ENCODE measurements at places on chromosomes 5 and 9.
A peak's percentile ranks its signal among the peaks of the same experiment; 100 is the strongest.

DNA sequence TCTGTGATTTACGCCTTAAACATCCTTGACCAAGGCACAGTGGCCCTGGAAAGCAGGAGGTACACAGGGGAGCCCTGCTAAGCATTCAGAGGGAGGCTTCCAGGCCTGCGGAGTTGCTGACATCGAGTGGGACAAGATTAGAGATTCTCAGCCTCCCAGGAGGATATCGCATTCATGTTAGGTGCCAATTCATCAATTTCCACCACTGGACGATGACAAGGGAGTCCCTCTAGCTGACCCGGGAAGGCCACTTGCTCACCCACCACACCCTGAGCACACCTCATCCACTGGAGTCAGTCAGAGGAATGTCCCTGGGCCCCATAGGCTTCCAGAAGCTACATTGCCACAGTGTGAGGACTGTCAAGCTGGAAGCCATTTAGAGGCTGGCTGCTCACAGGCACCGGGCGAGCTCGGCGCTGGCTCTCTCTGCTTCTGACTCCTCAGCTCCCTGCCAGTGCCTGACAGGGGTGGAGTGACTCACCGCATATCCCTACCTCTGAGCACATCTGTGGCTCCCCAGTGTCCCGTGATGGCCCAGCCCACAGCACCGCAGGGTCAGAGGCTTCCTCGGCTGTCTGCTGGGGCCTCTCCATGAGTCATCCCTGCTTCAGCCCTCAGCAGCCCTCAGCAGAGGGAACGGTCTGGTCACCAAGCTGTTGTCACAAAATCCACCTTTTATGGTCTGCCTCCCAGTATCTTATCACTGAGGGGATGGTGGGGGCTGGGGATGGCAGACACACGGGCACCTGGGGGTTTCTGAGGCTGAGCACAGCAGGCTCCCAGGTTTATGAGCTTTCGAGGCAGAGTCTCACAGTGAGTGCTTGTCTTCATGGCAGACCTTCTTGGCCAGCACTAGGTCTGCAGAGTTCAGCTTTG, 117.5 kb downstream of the ZNF608 start:
- peak; percentile 93 for DNase-seq

DNA sequence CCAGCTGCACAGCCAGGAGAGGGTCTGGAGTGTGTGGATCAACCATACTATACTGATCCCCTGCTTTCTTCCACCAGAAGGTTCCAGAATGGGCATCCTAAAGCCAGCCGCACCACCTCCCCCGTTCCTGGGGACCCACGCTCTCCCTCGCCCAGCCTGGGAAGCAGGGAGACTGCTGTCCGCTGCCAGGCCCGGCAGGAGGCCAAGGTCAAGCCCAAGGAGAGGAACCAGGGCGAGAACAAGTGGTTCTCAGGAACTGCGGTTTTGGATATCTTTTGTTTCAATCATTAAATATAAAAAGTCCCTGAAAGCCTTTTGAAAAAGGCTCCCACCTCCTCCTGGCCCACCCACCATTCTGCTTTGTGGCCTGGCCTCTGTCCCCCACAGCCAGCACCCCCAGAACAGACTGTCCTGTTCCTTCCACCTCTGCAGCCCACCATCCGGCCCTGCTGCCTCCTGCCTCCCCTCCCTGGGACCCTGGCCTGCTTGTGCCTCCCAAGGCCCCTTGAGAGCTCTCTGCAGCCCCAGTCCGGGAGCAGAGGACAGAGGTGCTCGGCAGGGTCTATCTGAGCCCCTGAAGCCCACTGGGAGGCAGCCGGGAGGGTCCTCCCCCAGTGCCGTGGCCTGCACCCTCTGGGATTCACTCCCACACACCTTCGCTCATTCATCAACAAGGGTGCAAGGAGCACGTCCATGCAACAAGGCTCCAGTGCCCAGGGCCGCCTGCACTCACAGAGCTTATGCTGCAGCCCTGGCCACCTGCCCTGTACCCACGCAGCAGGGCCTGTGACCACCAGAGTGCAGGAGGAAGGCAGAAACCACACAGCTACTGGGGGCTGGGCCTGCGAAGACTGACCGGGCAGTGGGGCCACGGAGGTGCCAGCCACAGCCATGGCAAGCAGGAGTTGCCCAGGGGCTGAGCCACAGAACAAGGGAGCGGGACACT, 614 bp upstream of the LCN6 start:
- DNase-seq, result no peak

GRCh38 chr5:31867219-31867618, 228.3 kb downstream of the PDZD2 start:
- DNase-seq, result no peak

DNA sequence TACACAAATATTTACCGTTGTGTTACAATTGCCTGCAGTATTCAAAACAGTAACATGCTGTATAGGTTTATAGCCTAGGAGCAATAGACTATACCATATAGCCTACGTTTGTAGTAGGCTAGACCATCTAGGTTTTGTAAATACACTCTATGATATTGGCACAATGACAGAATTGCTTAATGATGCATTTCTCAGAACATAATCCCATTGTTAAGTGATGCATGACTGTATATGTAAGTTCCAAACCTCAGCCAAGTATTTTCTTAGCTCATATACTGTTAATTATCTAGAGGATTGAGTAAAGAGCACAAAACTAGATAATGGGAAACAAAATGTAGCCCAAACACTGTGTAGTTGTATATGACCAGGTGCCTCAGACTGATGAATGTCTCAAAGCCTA, 220.1 kb downstream of the ANXA1 start:
- DNase-seq, result no peak

DNA sequence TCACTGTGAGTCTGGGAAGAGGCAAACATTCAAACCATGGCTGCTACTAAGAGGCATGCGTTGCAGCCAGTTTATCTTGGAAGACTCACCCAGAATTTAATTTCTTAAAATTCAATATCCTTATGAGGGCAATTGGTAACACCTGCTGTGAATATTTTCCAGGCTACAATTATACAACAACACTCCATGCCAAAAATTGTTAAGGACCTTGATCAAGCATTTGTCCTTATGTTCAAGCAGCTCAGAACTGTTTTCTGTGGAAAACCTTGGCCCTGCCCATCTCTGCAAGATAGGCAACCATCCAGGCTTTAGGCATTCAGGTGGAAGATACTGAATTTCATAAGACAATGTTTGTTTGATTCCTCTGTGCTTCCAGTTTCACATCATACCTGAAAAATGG, 327.8 kb downstream of the FBXL7 start:
- DNase-seq, result no peak

DNA sequence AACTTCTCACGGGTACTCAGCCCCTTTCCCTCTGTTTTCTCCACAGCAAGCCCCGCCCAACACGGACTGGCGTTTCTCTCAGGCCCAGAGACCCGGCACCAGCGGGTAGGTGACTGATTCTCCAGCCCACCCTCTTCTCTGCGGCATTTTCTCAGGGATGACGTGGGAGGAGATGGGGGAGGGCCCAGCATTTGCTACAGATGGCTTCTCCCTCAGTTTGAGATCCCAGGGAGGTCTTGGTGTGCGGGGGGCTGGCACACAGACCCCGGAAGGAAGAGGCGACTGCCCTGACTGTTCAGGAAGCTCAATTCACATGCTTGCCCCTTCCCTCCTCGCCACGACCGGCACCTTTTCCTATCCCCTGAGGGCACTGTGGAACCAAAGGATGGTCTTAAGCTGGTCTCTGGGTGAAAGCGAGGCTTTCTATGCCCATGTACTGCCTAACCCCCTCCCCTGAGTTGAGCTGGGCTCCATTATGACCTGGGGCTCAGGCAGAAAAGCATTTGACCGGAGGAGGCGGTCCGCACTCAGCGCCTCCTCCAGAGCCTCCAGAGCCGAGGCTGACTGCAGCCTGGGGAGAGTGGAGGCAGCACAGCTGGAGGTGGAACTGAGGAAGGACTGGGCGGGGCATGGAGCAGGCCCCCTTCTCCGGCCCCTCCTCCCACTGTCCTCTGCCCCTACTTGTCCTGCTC, 6.0 kb downstream of the PCDHGC5 start:
- DNase-seq, result peak; percentile 66

- DNase-seq, result no peak
Observed at GRCh38 chr5:107168848-107169752, 501.6 kb downstream of the EFNA5 start.

- DNase-seq, result peak; percentile 65
Observed at GRCh38 chr9:108640230-108640629, 215.6 kb downstream of the ACTL7B start.

- DNase-seq, result peak; percentile 97
Observed at GRCh38 chr9:129697656-129698253, 32.3 kb downstream of the PRRX2 start.

DNA sequence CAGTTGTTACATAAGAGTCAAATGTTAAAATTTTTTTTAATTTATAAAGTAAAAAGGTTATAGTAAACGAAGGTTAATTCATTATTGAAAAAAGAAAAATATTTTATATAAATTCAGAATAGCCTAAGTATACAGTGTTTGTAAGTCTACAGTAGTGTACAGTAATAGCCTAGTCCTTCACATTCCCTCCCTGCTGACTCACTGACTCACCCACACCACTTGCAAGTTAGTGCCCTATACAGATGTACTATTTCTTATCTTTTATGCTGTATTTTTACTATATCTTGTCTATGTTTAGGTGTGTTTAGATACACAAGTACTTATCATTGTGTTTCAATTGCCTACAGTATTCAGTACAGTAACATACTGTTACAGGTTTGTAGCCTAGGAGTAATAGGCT, 57.6 kb downstream of the MAMDC2 start:
- DNase-seq, result no peak

DNA sequence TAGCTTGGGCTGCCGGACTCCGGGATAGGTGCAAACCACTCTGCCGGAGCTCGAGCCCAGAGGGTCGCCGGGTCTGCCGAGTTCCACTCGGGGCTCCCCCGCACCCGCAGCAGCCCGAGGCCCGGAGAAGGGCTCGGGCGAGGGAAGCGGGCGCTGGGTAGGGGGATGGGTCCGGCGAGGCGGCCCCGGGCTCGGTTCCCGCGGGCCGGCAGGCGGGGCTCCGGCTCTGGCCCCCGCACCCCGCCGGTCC, 507 bp downstream of the RICTOR start:
- DNase-seq, result no peak

- DNase-seq, result no peak
Observed at GRCh38 chr5:66608501-66608900, 12.3 kb downstream of the MAST4 start.

DNA sequence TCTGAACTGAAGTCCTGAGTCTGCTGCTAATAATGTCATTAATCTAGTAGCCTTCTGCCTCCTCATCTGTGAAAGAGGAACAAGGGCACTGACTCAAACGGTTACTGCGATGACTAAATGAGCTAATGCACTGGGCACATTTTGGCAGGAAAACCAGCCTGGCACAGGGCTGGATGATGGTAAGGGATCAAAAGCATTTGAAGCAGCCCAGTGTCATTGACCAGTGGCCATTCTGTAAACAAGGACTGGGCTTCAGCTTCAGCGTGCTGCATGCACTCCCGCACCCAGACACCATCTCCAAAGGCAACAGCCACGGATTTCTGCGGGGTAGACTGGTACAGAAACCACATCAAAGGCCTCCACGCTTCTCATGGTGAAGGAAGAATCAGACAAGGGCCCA, 8.0 kb downstream of the GCNT4 start:
- DNase-seq, result no peak

- no peak for DNase-seq
Observed at GRCh38 chr5:3905031-3905430, 309.4 kb downstream of the IRX1 start.

- peak; percentile 46 for DNase-seq
Observed at GRCh38 chr5:122741681-122742080, 33.2 kb upstream of the SNX2 start.

DNA sequence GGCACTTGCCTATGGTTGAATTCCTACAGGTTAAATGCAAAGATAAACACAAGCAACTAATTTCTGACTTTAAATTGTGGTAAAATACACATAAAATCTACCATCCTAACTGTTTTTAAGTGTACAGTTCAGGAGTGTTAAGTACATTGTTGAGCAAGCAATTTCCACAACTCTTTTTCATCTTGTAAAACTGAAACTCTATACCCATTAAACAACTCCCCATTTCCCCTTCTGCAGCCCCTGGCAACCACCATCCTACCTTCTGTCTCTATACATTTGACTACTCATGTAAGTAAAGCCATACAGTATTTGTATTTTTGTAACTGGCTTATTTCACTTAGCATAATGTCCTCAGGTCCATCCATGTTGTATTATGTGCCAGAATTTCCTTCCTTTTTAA, 38.5 kb upstream of the STX17 start:
- DNase-seq, result no peak

DNA sequence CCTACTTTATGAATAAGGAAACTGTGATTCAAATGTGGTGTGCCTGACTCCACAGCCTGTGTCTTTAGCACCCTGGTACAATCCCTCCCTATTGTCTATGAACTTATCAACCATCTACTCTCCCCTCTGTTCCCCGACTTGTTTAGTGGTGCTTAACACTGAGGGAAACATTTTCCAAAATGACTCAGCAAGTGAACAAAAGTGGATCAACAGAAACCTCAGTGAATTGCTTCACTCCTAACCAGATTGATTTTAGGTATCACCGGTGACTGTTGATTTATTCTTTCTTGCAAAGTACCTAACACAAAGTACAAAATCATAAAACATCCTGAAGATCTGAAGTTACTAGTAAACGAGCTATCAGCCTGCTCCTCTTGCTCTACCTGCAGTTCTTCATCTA, 42.1 kb upstream of the RAPGEF6 start:
- no peak for DNase-seq

DNA sequence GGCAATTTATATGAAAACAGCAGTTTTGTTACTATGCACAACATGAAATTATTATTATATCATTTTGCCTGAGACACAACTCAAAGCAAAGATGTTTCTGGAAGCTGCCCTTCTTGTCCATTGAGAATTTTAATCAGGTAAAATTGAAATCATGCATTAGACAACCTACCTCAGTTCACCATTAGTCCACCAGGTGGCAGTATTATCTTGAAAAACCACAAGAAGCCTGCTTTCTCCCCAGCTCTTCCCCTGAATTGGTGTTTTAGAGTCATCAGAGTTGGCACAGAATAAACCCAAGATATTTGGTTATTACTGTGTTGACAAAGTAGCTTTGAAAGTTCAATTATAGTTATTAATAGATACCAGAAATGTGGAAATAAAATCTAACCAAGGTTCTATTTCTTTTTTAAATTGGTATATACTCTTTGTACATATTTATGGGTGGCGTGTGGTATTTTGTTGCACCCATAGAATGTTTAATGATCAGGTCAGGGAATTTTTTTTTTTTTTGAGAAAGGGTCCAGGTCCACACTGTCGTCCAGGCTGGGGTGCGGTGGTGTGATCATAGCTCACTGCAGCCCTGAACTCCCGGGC, 25.7 kb downstream of the UTP15 start:
- DNase-seq, result peak; percentile 85

GRCh38 chr9:113728989-113729388, 147.1 kb upstream of the ZNF618 start:
- no peak for DNase-seq

DNA sequence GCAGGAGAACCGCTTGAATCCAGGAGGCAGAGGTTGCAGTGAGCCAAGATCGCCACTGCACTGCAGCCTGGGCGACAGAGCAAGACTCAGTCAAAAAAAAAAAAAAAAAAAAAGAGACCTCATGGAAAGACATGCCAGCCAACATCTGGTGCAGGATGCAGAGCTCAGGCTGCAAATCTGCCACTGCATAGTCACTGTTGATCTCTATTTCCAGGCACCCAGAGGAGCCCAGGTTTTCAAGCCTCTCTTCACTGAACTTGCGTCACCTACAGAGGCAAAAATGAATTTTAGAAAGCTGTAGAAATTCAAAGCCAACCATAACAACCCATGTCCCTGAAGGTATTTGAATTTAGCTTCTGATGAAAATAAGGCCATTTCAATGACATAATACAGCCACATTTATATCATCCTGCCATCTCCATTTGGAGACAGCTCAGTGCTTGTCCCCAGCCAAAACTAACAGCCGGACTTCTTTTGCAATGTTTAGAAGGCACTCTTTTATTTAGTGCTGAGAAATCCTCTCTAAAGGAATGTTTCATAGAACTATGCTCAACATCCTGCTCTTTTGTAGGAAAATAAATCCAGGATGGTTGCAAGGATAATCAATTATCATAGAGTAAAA, 113.3 kb downstream of the SNX18 start:
- peak; percentile 52 for DNase-seq
